Naive thymus-derived CD8-positive, alpha-beta T cell (primary cell): ENCODE measurements at places on chromosomes 2 and 18. TPM values are rescaled to one million over a fixed set of nuclear protein-coding genes. Genes with fewer than 3 reads are reported as not detected.

DNA sequence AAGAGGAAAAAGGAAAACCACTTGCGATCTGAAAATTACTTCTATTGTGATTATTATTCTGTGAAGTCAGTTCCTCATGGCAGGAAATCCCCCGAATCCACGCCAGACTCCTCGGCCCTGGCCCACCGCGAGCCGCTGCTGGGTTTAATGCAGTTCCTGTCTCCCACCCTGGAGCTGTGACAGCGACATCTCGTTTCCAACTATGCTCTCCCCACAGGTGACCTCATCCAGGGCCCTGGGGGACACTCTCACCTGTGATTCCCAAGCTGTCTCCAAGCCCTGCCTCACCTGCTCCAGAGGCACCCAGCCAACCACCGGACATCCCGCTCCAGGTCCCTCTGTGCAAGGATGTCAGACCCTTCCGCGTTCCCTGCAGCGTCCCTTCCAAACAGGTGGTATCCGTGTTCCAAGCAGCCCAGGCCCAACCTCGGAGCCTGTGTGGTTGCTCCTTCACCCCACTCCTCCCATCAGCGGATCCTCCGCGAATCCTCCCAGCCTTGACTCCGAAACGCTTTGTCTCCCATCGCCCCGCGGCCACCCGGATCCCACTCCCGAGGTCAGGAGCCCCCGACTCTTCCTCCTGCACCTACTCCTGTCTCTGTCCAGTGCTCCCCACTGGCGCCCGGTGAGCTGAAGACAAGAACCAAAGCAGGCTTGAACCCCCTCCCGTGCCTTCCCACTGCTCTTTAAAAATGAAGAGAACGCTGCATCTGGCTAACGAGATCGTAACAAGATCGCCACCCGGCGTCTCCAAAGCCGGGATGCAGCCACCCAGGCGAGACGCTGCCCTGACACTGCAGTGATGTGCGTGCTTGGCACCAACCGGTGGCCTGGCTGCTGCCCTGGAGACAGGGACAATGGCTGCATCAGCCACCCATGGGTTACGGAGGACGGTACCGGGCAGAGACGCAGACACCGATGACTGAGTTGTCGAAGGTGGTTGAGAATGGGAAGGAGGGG lies 96.5 kb downstream of the NDUFA10 start:
- no peaks in the 10 kb centered on the region for H3K36me3 ChIP-seq
- no peak for DNase-seq
- H3K27me3 ChIP-seq: peaks cover 28% of the 10 kb centered on the region
- peaks cover 17% of the 10 kb centered on the region for H3K4me1 ChIP-seq

- no peaks in the 10 kb centered on the region for H3K4me1 ChIP-seq
- H3K27ac ChIP-seq: no peak overlapping the region
- H3K27me3 ChIP-seq: peaks cover 12% of the 10 kb centered on the region
- H3K36me3 ChIP-seq: no peaks in the 10 kb centered on the region
- no peak overlapping the region for H3K4me3 ChIP-seq
- no peak for DNase-seq
These were observed 96.3 kb downstream of the UPP2 start for GRCh38 chr2:158197940-158198339.

DNA sequence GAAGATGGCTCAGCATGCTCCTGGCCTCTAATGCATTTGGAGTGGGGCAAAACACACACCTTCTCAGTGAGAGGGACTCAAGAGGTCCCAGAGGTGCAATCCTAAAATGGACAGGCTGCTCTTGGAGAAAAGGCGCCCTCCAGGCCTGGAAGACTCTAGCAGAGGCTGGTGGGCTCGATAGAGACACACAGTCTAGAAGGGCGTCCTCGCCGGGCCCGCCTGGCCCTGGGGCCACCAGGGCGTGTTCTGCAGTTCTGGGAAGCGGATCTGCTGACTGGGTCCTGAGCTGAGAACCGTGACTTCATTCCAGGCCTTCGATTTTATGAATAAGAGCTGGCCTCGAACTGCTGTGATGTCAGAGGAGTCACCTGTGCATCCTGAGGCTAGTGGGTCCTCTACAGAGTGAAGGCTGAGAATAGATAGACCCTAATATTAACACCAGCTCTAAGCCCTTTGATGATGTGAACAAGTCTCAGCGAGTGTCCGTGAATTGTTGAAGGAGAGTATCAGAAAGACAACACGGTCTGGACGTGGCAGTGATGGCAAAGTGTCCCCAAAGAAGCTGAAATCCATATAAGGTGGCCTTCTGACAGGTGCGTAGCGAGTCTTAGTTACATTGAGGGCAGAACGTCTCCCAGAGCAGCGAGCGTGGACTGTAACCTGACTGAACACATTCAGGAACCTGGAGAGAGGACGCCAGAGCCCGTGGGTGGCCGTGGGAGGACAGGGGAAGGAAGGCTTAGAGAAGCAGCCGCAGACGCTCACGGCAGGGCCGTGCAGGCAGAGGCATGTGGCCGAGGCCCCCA lies 136.9 kb downstream of the PTGR3 start:
- DNase-seq: no peak
- no peaks in the 10 kb centered on the region for H3K27me3 ChIP-seq
- H3K27ac ChIP-seq: no peak overlapping the region
- H3K36me3 ChIP-seq: peaks cover 23% of the 10 kb centered on the region
- H3K4me1 ChIP-seq: peaks cover 47% of the 10 kb centered on the region
- peak overlapping the region; percentile 93 for H3K4me3 ChIP-seq

- H3K4me1 ChIP-seq: no peaks in the 10 kb centered on the region
- H3K4me3 ChIP-seq: no peak overlapping the region
- peaks cover 6% of the 10 kb centered on the region for H3K27me3 ChIP-seq
- no peaks in the 10 kb centered on the region for H3K36me3 ChIP-seq
- DNase-seq: no peak
These were observed 363.3 kb downstream of the ZNF516 start for GRCh38 chr18:76131738-76132137.

The ERMN gene
- 0.62 TPM for polyA plus RNA-seq
